ENCODE measurements at places on chromosomes 13 and 19.

GRCh38 chr13:44814836-44815235 lies 174.4 kb downstream of the NUFIP1 start:
- DNase-seq: no peak

- DNase-seq: no peak
Measured at GRCh38 chr13:89726690-89727435, 1620.6 kb upstream of the MIR17HG start.

DNA sequence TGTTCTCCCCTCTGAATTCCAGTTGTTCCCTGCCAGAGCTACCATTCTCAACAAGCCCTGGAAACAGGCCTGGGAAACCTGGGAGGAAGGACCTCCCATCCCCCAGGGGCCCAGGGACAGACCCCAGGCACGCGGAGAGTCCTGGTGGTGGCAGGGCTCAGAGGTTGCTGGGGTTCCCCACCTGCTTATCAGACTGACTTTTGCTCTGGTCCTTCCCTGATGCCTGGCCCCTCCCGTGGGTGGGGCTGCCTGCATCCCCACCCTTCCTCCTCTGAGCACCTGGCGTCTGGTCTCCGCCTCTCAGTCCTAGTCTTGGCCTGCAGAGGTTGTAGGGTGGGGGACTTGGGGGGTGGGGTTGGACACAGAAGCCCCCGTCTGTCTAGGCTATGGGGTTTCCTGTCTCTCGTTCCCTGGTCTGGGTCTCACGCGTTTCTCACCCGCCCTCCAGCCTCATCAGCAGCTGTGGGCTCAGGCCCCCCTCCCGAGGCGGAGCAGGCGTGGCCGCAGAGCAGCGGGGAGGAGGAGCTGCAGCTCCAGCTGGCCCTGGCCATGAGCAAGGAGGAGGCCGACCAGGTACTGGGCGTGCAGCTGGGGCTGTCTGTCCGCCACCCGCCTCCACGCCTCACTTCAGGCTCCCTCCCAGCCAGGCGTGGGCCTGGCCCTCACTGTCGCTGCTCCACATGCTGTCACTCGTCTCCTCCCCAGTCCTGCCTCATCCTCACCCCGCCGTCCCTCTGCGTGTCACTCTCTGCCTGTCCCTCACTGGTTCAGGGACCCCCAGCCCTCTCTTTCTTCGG lies 13.6 kb downstream of the EPN1 start:
- DNase-seq: no peak

DNA sequence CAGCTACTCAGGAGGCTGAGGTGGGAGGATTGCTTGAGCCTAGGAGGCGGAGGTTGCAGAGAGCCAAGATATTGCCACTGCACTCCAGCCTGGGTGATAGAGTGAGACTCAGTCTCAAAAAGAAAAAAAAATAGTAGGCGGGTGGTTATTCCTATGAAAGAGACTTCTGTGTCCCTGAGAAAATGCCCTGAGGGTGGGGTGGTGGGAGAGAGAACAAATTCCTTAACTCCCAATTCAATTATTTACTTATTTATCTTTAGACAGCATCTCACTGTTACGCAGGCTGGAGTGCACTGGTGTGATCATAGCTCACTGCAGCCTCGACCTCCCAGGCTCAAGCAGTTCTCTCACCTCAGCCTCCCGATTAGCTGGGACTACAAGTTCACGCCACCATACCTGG lies 10.3 kb upstream of the EEF2 start:
- DNase-seq: no peak

- no peak for DNase-seq
Measured at GRCh38 chr13:76719955-76720354, 166.2 kb downstream of the KCTD12 start.

DNA sequence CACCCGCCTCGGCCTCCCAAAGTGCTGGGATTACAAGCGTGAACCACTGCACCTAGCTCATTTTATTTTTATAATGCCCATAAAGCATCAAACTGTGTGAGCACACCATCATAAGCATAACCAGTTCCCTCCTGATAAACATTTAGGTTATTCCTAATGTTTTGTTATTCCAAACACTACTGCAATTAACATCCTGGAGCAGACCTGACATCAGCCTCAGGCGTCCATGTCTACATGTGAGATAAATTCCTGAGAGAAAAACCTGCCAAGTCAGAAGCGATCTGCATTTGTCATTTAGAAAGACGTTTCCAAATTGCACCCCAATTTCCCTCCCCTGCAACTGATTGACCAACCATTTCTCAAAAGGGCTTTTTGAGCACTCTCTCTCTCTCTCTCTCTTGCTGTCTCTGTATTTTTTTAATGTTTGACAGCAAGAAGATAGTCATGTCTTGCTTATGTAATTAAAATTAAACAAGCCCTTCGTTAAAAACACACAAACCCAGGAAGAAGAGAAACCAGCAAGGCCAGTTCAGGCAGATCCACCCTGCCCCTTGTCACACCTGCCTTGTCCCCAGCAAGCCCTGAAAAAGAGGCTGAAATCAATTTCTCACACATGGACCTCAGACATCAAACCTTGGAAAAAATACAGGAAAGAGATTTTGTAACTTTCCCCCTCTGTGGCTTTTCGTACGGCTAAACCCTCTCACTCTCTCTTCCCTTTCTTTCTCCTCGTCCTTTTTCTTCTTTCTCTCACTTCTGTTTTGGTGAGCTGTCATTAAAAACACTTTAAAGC lies 9.9 kb downstream of the LYPD3 start:
- no peak for DNase-seq

DNA sequence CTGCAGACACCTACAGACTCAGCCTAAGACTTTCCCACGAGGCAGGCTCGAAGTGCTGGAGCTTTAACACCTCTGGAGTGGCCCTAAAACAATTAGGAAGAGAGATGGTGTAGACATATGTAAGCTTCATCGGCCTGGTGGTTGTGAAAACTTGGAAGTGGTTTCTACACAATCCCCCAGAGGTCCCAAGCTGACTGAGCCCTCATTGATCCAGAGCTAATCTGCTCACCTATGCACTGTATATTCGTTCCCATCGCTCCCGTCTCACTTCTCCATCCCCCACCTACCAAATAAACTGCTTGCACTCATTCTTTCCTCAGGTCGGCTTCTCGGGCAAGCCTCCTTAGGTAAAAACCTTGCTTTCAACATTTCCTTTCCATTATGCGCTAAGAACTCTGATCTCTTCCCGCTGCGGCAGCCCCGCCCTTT lies 767 bp upstream of the ZNF793 start:
- DNase-seq: peak; percentile 2

DNA sequence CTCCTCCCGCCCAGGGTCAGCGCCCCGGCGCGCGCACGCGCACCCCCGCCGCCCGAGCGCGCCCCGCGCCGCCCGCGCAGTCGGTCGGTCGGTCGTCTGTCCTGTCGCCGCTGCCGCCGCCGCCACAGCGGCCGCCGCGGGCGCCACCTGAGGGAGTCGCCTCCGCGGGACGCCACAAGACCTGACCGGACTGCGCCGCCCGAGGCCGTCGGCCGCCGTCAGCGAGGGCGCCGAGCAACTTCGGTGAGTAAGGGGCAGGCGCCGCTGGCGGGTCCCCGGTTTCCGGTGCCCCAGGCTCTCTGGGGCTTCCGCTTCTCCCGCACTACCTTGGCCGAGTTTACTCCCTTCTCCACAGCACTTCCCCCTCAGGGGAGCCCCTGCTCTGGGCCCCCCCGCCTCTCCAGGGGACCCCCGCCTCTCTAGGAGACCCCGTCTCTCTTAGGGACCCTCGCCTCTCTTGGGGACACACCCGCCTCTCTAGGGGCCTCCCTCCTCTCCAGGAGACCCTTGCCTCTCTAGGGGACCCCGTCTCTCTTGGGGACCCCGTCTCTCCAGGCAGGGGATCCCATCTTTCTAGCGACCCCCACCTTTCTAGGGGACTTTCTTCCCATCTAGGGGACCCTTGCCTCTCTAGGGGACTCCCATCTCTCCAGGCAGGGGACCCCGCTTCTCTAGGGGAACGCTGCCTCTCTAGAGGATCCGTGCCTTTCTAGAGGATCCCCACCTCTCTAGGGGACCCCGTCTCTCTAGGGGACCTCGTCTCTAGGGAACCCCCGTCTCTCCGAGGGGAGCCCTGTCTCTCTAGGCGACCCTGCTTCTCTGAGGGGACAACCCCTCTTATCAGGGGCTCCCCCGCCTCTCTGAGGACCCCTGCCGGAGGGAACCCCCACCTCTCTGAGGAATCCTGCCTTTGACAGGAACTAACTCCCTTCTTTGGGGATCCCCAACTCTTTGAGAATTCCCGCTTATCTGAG lies 19.3 kb upstream of the GATAD2A start:
- peak; percentile 72 for DNase-seq

GRCh38 chr19:16435999-16436650 lies 35.6 kb downstream of the EPS15L1 start:
- no peak for DNase-seq

DNA sequence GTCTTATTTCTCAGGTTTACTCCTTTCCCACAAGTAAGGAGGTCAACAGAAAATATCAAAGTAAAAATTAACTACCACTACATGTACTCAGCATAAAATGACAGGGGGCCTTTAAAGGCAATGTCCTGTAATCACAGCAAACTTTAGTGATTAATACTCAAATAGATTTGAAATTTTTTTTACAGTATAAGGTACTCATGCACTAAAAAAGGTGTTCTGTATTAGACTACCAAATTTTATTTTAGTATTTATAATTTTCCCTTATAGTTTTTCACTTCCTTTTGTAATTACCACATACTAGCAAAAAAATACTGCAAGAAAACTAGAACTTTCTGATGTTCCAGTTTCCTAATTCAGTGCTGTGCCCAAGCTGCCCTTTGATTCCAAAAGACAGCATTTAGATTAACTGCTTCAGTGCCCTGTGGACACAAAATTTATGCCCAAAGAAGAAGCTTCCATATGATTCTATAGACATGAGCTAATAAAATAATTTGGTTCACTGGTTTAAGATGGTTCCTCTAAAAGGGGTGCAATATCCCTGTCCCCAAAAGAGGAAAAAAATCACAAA lies 70.6 kb downstream of the KLF12 start:
- DNase-seq: no peak

- no peak for DNase-seq
Measured at GRCh38 chr19:12656899-12657571, 9.5 kb downstream of the MAN2B1 start.

- no peak for DNase-seq
Measured at GRCh38 chr19:5126498-5127223, 157.7 kb downstream of the KDM4B start.

DNA sequence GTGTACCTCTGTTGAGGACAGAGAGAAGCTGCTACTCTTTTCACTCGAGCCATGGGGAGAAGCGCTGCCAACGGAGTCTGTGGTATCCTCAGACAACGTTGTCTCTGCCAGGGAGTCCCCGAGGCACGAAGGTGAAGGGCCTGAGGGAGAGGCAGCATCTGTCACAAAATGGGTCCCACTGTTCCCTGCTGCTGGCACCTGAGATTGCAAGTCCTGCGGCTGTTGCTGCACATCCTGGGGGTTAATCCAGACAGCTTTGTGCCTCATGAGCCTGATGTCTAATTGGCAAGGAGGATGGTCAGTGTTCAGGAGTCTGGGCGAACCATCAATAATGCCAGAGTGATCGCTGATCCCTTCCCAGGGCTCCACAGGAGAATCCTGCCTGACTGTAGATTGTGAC lies 15.0 kb downstream of the RUBCNL start:
- DNase-seq: no peak

DNA sequence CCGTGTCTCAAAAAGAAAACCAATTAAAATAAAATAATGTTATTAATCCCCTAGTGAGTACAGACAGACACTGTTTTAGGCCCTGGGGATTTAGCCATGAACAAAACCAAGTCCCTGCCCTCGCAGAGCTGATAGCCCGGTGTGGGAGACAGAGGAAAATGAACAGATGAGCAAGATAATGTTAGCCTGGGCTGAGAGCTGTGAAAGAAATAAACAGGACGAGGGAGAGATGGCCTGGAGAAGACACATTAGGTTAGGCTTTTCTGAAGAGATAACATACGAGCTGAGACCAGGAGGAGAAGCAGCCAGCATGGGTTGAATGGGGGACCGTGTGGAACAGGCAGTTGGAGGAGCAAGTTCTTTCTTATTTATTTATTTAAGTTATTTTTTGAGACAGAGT lies 9.0 kb downstream of the RELB start:
- no peak for DNase-seq

GRCh38 chr13:36875961-36876360 lies 44.1 kb downstream of the SMAD9 start:
- DNase-seq: no peak

DNA sequence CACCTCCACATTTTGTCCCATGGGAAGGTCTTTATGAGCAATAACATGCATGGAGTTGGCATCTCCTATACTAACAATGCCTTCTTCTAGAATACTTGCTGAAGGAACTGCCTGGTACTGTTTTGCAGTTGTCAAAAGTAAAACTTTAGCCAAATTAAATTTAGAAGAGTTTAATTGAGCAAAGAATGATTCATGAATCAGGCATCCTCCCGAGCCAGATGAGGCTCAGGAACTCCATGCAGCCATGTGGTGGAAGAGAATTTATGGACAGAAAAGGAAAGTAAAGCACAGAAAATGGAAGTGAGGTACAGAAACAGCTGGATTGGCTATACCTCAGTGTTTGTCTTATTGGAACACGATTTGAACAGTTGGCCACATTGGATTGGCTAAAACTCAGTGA lies 1081.9 kb downstream of the SLITRK1 start:
- no peak for DNase-seq

DNA sequence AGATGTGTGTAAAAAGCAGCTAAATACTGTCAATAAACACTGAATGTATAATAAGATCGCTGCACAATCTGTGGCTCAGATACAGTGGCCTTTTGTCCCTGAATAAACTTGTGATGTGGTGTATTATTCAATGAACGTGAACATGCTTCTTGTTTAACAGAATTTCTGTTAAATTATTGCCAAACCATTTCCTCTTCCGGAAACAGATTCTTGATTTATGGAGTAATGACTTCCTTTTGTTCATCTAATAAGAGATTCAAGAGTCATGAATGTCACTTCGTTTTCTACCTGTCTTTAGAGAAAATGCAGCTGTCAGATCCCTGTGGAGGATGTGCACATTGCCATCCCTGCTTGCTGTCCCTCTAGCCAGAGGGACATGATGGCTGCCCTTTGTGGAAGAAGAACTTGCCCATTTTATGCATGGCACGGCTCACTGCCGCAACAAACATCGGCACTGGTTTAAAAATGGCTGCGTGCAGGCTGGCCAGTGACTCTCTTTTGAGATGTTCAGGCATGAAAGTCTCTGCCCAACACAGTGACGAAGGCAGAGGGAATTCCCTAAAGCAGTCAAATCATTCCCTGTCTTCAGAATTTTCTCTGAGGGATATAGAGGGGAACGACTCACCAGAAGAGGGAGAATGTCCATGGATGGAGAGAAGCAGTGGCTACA lies 3.1 kb upstream of the TNFSF13B start:
- no peak for DNase-seq

DNA sequence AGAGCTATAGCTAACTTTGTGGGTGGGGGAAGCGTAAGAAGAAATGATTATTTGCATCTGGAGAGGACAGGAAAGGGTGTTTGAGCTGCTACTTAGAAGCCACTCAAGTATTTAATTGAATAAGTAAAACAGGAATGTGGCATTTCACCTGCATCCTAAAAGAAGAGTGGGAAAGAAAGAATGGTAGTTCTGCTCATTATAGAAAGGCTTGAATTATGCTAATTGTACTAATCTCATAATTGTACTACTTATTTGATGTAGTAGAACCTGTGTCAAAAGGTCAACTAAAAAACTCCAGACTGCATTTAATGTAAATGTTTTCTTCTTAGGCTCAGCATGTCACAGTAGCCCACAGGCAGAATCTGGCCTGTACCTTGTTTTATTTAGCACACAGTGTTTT lies 113.6 kb downstream of the RNF17 start:
- DNase-seq: no peak

All from CD4-positive, alpha-beta T cell treated with Interleukin-17A for 4 hours (primary cell).